ENCODE measurements at places on chromosomes 5 and 9. TPM values are rescaled to one million over a fixed set of nuclear protein-coding genes. Genes with fewer than 3 reads are reported as not detected.

- no peaks in the 10 kb centered on the region for H3K4me1 ChIP-seq
- H3K36me3 ChIP-seq: no peaks in the 10 kb centered on the region
- H3K27ac ChIP-seq: no peak overlapping the region
- no peak for DNase-seq
- H3K4me3 ChIP-seq: no peak overlapping the region
- no peaks in the 10 kb centered on the region for H3K27me3 ChIP-seq
Observed at GRCh38 chr5:169791251-169791650, 154.2 kb downstream of the DOCK2 start.

- no peak for DNase-seq
- H3K36me3 ChIP-seq: peaks cover 8% of the 10 kb centered on the region
- H3K4me3 ChIP-seq: no peak overlapping the region
- H3K4me1 ChIP-seq: no peaks in the 10 kb centered on the region
- H3K27ac ChIP-seq: no peak overlapping the region
Observed at GRCh38 chr5:32254881-32255539, 57.7 kb downstream of the MTMR12 start.

The CCDC152 gene
- 3.1 TPM for total RNA-seq

- H3K4me3 ChIP-seq: no peak overlapping the region
- H3K36me3 ChIP-seq: no peaks in the 10 kb centered on the region
- H3K27ac ChIP-seq: no peak overlapping the region
Observed at GRCh38 chr5:94818904-94819303, 200.4 kb downstream of the SLF1 start.

DNA sequence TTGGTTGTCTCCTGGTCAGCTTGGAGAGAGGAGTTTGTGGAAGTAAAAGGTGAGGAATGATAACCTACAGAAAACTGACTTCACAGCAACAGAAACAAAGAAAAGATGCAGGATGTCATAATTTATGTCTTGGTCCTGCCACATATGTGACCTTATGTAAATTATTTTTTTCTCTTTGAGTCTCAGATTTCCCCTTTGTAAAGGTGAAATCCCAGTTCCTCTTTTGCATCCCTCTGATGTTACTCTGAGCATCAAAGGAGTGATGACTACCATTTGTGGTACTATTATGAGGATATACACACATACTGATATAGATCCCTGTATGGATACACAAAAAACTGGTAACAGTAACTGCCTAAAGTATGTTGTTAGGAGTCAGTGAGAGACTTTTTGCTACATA is 1.4 kb upstream of the THG1L start:
- no peak for DNase-seq
- no peaks in the 10 kb centered on the region for H3K36me3 ChIP-seq
- H3K27me3 ChIP-seq: no peaks in the 10 kb centered on the region
- no peak overlapping the region for H3K4me3 ChIP-seq

Data from tibial nerve (tissue), 4 donors.